Activated CD4-positive, CD25-positive, alpha-beta regulatory T cell treated with anti-CD3 and anti-CD28 coated beads, Interleukin-2, amount 50 U/mL, for 24 hours (primary cell): ENCODE measurements at places on chromosomes 1 and 21.

GRCh38 chr1:45051005-45051772, 39.1 kb downstream of the UROD start:
- ATAC-seq = peak; percentile 76

- ATAC-seq = no peak
These were observed 70.8 kb downstream of the PRDM2 start for GRCh38 chr1:13770743-13771142.

- no peak for ATAC-seq
These were observed 9.6 kb downstream of the FMN2 start for GRCh38 chr1:240101306-240101705.

- peak; percentile 88 for ATAC-seq
These were observed 41.7 kb upstream of the ZNF326 start for GRCh38 chr1:89953131-89953626.
